Stimulated activated naive CD4-positive, alpha-beta T cell (primary cell): ENCODE measurements at places on chromosomes 11 and 22.

- DNase-seq, result peak; percentile 13
These were observed at the start of gene TCN2 for GRCh38 chr22:30606455-30607299. Gene TCN2 (plus strand): TSS chr22:30607174. CDS start chr22:30607332, 158 bp downstream.

- DNase-seq, result no peak
These were observed 10.8 kb downstream of the TTLL8 start for GRCh38 chr22:50047346-50047745.

GRCh38 chr11:129447654-129448239 is 72.1 kb downstream of the BARX2 start:
- no peak for DNase-seq

DNA sequence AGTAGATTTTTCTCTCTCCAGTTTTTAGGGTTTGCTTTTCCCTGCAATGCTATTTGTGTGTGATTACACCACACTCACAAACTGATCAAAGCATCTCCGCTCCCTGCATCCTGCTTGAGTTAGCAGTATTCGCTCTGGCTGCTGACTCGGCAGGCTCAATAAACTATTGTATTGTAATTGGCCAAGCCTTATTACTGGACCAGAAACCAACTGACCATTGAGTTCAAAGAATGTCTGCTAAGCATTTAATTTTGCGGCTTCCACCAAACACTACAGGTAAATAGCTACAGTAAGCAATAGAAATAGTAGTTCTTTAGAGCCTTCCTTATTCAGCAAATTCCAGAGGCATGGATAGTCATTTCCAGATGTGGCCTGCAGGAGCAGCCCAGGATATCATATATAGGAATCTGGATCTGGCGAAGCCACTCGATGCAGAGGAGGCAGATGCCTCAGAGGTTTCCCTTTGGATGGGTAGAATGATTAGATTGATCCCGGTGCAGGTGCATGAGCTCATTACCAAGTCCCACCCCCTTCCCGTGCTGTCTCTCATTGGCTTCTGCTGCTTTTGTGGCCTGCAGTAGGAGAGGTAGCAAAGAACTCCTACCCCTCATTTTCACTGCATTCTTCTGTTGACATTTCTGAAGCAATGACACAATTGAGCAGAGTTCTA is 77.3 kb downstream of the COMMD9 start:
- no peak for DNase-seq

- no peak for DNase-seq
These were observed 17.6 kb downstream of the RNF185 start for GRCh38 chr22:31177420-31178162.

DNA sequence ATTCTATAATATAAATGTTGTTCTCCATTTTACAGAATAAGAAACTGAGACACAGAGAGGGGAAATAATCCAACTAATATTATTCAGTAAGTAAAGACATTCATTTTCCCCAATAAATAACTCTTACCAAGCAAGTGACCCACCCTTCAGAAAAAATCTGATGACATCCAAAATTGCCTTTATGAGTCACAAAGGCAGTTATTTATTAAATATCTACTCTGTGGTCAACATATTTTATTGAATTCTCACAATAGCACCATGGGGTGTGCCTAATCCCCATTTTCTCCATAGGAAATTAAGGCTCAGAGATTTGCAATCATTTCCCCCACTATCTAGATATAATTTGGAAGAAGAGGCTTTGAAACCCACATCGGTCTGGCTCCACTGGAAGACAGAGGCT is 161.5 kb upstream of the ISX start:
- no peak for DNase-seq

- DNase-seq, result peak; percentile 83
These were observed 36.9 kb upstream of the GNB1L start for GRCh38 chr22:19891317-19892256.

DNA sequence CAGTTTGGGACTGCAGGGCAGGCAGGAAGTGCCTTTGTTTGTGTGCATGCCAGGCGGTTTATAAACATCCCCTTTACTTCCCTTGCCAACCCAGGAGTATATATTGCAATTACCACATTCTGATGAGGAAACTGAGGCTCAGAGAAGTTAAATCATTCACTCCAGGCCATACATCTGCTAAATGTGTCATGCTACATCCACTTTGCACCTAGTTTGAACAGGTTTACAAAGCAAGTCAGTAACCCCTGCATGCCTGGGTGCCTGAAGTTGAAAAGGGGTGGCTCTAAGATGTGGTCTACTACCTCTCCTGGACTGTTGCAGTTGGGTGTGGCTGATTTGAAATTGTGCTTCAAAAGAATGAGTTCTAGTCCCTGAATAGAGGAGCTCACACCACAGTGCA is 23.6 kb downstream of the FLI1 start:
- DNase-seq, result no peak

DNA sequence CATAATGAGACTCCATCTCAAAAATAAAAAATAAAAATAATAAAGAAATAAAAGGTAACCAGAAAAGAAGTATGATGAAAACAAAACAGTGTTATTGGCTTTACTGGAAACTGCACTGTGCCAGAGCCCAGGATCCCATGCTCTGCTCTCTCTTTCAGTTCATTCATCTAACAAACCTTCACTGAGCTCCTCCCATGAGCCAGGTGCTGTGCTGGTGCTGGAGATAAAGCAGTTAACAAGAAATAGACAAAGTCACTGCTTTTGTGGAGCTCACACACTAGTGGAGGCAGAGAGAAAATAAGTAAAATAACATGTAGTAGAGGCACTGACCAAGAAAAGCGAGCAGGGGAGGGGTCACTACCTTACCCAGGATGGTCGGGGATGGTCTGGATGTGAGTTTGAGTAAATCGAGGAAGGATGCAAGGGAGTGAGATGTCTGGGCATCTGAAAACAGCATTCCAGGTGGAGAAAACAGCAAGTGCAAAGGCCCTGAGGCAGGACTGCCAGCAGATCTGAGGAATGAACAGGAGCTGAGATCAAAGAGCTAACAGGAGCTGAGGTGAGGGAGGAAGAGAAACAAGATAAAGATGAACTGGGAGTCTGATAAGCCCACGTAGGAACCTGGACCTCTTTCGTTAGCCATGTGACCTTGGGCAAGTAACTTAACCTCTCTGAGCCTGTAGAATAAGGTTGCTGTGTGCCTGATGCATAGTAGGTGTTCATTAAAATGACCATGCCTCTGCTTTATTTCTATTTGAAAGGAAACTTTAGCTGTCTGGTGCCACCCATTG is 31.3 kb upstream of the CD82 start:
- DNase-seq, result no peak

DNA sequence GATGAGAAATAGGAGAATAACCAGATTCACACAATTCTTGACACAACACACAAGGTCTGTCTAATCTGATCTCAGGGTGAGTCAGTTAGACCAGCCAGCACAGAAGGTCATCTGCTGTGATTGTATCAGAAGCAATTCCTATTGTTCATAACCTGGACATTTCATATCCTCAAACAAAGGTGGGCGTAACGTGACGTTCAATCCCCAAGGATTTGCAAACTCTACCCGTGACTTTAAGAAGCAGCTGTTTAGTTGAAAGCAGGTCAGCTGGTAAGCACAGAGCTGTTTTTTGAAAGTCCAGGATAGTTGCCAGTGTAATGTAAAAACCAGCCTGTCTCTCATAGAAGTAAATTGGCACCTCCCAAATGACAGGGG is 385.1 kb downstream of the DCDC1 start:
- no peak for DNase-seq

DNA sequence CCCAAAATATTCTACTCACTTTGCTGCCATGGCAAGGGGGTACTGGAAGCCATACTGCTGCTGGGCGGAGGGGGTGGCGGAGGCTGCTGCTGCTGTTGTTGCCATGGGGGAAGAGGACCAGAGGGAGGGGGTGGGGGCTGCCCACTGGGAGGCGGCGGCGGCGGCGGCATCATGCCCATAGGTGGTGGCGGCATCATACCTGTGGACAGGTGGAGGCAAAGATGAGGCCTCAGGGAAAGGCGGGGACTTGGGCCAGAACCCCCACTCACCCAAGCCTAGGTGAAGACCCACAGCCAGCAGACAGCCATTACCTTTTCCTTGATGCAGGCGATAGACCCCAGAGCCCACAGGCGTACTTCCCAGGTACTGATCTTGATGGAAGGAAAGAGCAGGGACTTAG is 7.1 kb upstream of the PYGM start:
- no peak for DNase-seq

- no peak for DNase-seq
These were observed 5.3 kb downstream of the NCAM1 start for GRCh38 chr11:112966561-112966960.

DNA sequence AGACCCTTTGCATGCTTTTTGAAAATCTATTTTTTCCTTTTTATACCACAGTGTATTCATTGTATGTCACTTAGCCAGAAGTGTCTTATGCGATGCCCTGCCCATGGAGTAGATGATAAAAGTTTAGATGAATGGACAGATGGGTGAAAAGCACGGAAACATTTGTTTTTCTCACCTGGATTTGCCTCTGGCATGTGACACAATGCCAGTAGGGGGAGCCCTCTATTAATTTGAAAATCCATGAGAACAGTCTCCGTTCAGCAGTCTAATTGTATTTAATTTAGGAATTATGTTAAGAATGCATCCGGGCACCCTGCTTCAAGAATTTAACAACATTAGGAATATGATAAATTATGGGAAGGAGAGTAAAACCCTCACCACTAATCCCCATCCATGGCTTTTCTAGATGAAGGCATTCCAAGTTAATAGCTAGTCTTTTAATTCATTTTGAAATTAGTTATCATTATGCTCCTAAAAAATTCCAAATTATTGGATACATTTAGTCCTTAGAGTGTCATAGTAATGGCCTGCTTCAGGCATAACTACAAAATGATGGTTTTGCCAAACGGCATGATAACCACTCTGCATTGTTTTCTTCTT is 55.3 kb upstream of the ALKBH3 start:
- DNase-seq, result no peak

DNA sequence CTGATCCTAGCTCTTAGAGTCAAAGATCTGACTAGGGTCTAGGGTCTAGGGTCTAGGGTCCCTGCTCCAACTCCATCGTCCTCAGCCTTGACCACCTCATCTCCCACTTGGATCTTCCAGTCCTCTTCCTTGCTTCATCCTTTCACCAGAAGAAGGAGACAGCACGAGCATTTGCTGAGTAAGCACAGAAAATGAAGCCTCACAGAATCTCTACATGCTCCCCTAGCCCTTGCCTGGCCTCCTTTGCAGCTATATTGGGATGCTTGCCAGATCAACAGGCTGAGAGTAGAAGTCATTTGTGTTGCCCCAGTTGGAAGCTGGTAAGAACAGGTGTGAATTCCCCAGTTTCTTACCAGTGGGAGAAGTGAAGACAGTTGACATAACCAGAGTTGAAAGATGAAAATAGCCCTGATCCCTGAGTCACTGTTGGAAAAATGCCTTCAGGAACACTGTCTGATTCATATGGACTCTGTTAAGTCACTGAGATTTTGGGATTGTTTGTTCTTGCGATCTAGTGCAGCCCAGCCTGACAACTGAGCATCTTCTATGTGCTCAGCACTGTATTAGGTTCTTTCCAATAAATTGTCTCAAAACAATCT is 552.5 kb downstream of the INSC start:
- no peak for DNase-seq

DNA sequence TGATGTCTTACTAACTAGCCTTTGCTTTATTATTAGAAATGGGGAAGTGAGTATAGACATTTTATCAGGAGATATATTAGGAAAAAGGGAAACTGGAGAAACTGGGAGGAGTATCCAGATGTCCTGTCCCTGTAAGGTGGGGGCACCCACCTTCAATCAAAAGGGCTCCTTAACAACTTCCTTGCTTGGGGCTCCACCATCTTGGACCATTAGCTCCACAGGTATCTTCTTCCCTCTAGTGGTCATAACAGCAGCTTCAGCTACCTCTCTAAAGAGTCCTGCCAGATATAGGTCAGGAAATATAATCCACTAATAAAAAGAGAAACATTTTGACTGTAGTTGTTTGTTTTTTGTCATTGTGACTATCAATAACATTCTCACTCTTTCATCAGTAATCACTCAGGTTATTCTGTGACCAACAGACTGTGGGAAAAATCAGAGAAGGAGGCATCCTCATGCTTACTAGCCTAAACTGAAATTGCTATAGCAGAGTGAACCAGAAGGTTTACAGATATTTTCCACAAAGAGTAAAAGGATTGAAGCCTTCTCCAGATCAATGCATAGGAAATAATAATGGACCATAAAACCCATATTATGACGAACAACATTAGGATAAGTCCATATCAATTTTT is 10.4 kb downstream of the OR51B4 start:
- DNase-seq, result no peak

DNA sequence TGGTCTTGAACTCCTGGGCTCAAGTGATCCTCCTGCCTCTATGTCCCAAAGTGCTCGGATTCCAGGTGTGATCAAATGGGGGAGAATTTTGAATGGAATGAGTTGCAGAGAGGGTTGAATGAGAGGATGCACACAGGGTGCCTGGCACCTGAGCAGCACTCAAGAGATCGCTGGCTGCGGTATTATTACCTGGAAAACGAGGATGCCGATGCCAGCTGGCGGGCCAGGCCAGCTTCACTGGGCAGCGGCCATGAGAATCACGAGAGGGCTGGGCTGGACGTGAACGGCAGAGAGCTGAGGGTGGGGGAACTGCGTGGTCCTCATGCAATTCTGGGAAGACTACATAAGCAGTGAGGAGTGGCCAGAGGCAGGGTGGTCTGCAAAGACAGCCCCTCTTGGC is 2.9 kb downstream of the MGAT3 start:
- no peak for DNase-seq

DNA sequence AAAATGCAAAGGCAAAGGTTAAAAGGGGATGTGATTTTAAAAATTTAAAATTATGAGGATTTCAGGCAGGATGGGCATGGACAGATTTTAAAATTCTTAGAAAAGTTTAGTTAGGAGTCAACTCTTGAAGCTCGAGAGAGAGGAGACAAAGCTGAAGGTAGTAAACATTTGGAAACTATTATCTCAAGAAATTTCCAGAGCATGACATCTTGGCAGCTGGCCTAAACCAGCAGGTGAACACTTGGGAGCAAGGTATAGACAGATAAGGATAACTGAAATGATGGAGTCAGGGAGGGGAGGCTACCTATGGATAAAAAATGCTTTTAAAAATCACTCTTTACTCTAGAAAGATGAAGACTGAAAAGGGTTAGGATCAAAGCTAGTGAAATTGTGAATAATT is 13.7 kb downstream of the POU2AF3 start:
- no peak for DNase-seq
